ENCODE measurements at places on chromosomes 1 and 21. TPM values are rescaled to one million over a fixed set of nuclear protein-coding genes. Genes with fewer than 3 reads are reported as not detected.
A peak's percentile ranks its signal among the peaks of the same experiment; 100 is the strongest.

The ANGPTL3 gene
- not detected for polyA plus RNA-seq

DNA sequence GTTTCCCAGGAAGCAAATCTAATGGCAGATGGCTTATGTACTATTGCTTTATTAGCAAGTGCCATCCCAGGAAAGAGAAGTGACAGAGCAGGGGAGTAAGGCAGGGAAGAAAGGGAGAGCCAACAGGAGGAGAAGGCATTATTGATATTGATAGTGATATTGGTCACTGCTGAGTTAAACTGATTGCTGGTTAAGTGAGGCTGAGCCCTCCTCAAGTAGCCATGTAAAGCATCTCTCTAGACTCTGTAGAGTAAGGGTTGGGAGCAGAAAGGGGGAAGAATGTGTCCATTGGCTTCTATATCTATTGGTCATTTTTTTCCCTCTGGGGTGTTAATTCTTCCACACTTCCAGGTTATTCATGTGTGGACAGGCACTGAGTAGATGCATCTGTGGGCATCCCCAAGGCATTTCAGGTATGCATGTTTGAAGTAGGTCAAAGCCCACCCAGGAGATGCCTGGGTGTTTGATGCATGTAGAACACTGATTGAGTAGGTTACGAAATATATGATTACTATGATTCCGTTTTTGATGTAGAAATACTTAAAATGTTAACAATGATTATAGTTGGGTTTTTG is 290.5 kb upstream of the DPYD start:
- DNase-seq = no peak

The NLRP3 gene
- 3.1 TPM for polyA plus RNA-seq

DNA sequence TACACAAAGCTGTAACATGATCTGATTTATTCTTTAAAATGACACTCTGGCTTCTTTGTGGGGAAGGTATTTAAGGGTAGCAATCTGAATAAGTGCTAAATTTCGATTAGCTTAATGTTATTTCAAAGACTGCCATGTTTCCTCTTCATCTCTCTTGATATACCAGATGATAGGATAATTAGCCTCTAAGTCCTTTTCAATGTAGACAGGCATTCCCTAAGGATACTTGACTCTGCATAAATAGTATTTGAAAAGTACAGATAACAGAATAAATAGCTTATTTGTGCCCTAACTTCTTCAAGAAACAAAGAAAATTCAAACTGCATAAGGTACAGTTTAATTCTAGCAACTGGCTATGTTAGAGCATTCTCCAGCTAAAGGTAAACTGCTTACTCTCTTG is 46.2 kb downstream of the ARHGAP29 start:
- no peak for DNase-seq

- peak; percentile 55 for DNase-seq
These were observed 207.3 kb downstream of the SLC45A1 start for GRCh38 chr1:8525216-8525557.

DNA sequence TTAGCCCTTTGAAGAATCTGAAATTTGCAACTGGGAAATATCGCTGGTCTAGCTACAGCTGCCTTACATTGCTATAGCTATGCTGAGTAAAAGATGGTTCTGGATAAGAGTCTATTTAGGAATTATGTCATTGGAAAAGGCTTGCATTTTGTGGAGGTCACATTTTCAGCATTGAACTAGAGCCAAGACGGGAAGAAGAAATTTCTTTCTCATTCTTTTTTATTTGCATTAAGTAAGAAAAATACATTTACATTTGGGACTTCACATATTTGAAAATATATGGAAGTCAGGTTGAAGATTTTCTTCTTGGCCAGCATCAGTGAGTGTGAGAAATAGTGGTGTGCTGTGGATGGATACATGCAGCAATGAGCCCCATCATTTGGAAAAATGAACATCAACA is 291.6 kb downstream of the PTBP2 start:
- DNase-seq = no peak

DNA sequence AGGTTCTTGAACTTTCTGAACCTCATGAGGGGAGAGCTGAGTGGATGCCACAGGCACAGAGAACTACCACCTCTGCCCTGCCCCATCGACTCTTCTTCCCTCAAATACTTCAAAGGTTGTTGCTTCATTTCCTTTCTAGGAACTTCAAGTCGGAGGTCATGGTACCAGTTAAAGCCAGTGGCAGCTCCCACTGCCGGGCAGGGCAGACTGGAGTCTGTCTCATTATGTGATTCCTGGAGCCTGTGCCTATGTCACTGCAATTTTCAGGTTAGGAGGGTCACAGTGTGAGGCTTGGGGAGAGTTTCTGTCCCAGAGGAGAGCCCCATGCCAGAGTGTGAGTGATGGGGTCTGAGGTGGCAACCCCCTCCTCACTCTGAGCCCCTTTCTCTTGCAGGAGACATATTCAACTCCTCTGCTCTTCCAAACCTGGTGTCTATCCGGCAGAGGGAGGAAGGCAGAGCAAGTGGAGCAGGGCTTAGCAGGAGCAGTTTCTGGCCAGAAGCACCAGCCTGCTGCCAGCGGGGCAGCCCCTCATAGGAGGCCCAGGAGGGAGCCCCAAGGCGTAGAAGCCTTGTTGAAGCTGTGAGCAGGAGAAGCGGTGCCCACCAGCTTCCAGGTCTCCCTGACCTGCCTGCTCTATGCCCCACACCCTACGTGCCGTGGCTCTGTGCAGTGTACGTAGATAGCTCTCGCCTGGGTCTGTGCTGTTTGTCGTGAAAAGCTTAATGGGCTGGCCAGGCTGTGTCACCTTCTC is 29.3 kb downstream of the CAMK1G start:
- DNase-seq = no peak

The UBE2J2 gene
- polyA plus RNA-seq = 65.6 TPM

- DNase-seq = no peak
These were observed 563.8 kb downstream of the PTPRU start for GRCh38 chr1:29800120-29800519.

DNA sequence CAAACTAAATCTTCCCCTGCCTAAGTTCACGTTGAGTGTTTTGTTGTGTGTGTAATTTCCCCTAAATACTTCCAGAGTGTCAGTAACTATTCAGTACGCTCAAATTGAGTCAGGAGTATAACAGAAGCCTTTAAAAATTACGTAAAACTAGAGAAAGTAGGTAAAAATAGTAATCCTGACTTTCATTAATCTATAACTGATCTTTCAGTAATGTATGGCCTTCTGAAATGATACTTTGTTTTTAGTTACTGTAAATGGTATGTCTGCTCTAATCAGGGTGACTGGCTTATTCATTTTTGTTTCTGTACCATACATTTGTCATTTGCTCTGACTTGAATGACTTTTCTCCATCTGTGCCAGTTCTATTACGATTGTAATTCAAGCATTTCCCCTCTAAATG is 29.4 kb downstream of the MIER1 start:
- DNase-seq = no peak

The OR10X1 gene
- polyA plus RNA-seq = not detected

The RHCE gene
- 1.2 TPM for polyA plus RNA-seq

The AMY2B gene
- polyA plus RNA-seq = 31.7 TPM

The OR2G6 gene
- polyA plus RNA-seq = not detected

The TMEM81 gene
- 6.3 TPM for polyA plus RNA-seq

DNA sequence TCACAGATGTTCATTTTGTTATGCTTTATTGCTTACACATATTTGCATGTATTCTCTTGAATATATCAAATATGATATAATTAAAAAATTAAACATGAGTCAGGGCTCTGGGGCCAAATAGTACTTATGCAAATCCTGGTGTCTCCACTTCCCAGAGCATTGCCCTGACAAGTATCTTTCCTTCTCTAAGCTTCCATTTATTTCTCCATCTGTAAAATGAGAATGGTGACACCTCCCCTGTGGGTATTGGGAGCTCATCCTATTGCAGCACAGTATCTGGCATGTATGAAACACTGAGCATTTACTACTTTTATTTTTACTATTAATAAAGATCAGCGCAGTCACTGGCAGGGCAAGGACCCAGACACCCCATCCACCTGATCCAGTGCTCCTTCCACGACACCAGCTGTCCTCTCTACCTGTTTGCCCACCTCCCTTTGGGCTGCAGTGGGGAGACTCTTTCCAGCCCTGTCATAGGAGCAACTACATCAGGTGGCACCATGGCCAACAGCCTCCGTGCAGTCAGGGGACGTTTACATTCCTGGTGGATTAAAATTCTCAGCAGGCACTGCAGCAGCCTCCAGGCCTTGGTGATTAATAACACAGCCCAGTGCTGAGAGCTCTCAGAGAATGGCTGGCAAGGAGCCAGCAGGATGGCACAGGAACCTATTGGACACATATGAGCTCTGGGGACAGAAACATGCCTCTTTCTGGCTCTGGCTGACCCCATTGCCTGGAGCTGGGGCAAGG is 113.0 kb downstream of the DMRTB1 start:
- no peak for DNase-seq

The OR2M3 gene
- polyA plus RNA-seq = 0.08 TPM

The LHX4 gene
- polyA plus RNA-seq = 4.4 TPM

The C8A gene
- polyA plus RNA-seq = not detected

The TPR gene
- 65.3 TPM for polyA plus RNA-seq

GRCh38 chr1:200917291-200917817 is 22.7 kb downstream of the INAVA start:
- no peak for DNase-seq

DNA sequence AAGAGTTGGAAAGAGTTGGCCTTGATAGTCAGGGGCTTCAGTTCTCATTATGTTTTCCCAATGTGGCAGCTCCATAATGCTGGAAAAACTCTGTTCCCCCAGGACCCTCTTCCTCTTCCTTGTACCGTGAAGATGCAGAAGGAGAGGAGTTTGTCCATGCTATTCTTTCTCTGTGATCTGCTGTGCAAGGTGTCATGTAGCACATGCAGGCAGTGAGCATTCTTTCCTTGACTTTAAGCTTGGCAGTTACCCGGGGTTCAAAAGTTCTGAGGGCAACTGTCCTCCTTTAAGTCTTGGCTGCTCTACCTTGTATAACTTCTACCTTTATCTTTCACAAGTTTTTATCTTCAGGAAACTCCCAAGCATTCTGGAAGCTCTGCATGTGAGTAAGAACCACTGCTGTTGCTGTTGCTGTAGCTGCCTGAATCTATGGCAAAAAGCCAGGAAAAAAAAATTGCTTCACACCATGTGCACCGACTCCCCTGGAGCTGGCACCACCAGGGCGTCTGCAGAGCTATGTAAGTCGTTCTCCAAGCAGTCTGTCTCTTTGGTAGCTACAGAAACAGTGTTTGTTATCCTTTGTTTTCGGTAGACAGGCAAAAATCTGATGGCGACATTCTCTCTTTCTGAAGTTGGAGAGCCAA is 42.7 kb upstream of the SLC16A1 start:
- peak; percentile 33 for DNase-seq

DNA sequence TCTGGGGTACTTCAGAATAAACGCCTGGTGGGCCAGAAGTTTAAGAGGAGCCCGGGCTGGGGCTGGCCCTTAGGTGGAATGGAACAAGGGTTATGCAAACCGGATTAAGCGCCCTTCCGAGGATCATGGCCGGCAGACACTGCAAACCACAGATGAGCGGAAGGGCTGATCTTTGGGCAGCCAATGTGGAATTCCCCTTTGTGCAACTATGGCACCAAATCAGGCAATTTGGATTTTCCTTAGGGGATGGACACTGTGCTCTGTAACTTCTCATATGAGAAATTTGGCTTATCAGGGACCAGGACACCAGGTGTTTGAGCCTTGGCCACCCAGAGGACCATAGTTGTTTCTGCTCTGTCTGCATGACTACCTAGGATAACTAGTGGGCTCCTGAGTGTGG is 5.7 kb upstream of the IL10 start:
- DNase-seq = no peak

The BEND5 gene
- 27.7 TPM for polyA plus RNA-seq

DNA sequence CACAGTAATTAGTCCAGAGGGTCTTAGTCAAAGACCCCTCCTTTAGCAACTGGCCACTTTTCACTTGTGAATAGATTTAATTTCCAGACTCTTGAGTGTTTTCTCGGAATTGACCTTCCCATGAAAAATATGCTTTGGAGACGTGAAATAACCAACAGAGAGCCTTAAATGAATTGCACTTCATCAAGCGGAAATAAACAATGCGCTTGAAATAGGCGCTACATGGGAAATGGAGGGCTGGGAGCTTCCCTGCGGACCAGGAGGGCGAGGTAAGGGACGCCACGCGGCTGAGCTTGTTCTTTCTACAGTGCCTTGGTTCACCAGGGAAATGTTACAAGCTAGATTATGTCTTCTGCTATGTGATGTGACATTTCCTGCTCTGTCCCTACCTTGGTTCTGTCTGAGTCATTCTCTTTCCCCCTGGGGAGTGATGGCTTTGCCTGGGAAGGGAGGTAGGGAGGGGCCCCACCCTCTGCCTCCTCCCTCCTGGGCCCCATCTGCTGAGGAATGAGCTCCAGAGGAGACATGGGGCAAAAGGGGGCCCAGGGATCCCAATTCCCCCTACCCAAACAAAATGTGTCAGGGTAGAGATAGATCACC is 619.3 kb downstream of the PTPRU start:
- DNase-seq = no peak

DNA sequence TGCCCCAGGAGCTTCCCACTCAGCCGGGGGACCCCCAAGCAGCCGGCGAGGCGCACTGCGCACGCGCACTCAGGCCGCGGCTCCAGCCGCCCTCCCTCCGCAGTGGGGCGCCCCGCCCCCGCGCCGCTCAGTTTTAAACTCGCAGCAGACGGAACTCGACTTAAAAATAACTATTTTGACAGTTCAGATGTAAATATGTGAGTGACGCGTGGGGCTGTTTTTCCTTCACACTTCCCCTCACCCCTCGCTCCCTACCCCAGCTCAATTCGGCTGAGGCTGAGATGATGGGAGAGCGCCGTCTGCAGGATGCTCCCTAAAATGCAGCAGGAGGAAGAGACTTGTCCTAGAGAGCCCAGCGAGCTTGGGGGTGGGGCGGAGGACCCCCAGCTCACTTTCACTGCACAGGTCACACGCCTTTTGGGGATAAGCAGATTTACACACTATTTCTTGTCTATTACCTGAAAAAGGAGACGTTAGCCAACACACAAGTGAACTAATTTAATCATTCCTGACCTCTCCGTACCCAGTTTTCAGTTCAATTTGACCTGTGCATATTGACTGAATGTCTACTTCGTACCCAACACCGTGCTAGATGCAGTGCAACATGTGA is 8.9 kb upstream of the LEMD1 start:
- DNase-seq = no peak

The CD247 gene
- 0.90 TPM for polyA plus RNA-seq

DNA sequence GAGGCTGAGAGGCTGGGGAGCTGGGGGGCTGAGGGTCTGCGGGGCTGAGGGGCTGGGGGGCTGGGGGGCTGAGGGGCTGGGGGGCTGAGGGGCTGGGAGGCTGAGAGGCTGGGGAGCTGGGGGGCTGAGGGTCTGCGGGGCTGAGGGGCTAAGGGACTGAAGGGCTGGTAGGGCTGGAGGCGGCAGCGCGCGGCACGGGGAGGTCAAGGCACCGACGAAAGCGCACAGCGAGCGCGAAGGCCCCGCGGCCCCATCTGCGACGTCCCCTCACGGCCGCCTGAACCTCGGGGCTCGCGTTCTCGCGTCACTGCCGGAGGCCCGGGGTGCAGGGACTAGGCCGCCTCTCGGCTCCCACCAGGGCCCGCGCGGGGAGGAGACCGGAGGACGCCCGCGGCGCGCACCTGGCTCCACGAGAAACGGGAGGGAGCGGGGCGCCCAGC is 356 bp downstream of the INTS11 start:
- DNase-seq = no peak

The CFHR2 gene
- polyA plus RNA-seq = not detected

Measured in spinal cord (tissue), 10 donors.